ENCODE measurements at places on chromosomes 3 and 15.

DNA sequence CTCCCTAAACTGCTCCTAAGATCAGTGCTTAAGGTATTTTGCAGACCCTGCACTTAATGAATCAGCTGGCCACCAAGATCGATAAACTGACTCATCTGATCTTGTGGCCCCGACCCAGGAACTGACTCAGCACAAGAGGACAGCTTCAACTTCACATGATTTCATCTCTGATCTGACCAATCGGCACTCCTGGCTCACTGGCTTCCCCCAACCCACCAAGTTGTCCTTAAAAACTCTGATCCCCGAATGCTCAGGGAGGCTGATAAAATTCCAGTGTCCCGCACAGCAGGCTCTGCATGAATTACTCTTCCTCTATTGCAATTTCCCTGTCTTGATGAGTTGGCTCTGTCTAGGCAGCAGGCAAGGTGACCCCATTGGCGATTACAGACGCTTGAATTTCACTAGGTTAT lies 13.5 kb downstream of the HTR3E start:
- no peak for DNase-seq

DNA sequence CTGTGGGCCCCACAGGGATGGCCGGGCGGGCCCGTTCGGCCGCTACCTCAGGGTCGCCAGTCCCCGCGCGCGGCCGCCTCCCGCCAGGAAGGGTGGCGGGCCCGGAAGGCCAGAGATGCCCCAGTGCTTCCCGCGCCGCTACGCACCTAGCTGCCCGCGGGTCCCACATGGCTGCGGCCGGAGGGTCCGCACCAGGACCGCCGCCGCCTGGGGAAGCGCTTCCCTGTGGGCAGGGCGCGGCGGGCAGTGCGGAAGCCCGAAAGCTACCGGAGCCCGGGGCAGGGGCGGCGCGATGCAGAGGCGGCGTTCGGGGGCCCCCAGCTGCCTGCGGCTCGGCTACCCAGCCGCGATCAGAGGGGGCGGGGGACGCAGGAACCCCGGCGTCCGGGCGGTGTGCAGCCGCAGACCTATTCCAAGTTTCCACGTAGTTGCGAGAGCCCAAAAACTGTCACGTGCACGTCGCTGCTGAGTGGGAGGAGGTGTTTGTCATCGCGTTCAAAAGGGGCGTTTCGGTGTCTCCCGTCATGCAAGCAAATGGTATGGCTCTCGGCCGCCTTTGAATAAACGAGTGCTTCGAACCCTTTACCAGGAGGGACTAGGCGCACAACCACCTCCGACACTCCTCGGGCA lies at the start of gene TRANK1:
Gene TRANK1 (minus strand): TSS at position 414 of the 630 bp plus-strand sequence. CDS start 245 bp downstream, at position 169.
- peak; percentile 92 for DNase-seq

DNA sequence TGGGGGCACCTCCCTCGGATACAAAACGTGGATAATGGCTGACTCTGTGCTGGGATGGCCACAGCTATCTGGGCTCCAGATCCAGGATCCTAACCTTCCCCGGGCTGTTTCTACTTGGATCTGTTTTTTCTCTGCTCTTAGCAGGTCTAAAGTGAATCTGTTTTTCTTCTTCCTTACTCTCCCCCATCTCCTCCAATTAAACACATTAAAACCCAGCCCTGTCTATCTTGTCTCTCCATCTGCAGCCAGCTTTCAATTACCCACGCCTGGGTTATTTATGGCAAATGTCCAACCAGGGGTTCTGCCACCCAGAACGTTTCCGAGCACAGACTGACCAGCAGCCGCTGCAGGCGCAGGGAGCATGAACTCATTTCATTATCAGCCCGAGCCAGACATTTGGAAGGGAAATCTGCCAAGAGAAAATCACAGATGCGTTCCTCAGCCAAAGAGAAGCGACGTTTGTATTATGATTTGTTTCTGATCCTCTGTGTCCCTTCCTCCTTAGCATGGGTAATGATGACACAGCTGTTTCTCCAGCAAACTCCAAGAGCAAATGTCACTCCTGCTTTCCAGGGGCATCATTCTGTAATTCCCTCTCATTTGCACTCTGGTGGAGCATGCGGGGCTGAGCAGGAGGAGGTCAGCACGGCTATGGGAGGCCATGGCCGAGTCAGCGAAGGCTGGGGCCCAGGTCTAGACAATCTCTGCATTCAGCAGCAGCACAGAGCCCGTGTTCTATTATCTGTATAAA lies 42.0 kb downstream of the UMPS start:
- DNase-seq: no peak

DNA sequence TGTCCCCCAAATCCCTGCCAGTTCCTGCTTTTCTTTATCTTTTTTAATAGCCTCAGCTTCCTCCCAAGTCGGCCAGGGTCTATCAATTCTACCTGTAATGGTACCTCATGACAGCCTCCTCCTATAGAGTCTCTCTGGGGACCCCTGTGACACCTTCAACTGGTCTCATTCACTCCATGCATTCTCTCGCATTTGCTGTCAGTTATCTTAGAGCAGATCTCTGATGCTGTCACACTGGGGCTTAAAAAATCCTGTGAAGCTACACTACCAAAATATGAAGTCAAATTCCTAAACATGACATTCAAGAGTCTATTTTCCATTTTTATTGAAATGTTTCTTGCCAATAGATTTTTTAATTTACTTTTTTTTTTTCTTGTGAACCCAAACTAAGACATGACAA lies 5.5 kb downstream of the VPS39 start:
- DNase-seq: no peak

Data from upper lobe of left lung (tissue), 6 donors.